T-cell (primary cell): ENCODE measurements at places on chromosomes 4 and X. TPM values are rescaled to one million over a fixed set of nuclear protein-coding genes. Genes with fewer than 3 reads are reported as not detected.

PARM1 gene
- 0.25 TPM for total RNA-seq

TKTL2 gene
- total RNA-seq, result not detected

MAGEB1 gene
- total RNA-seq, result not detected

PHOX2B gene
- not detected for total RNA-seq

GRCh38 chr4:109046471-109047201 is 255.8 kb downstream of the COL25A1 start:
- DNase-seq, result no peak

DNA sequence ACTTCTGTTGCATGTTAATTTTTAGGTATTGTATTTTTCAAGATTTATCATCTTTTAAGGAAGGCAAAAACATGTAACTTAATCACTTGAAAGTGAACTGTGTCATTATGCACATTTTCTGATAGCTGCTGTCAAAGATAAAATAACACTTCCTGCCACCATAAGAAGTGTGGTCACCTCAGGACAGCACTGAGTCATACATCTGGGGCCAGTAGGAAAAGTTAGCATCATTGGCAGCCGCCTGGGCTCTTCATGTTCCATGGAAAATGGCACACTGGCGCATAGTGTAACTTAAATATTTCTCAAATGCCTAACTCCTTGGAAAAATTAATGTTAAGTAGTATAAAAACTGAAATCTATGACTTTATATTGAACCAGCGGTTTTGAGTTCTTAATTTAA is 24.2 kb downstream of the CNKSR2 start:
- DNase-seq, result no peak

- DNase-seq, result no peak
Observed at GRCh38 chrX:40579900-40580536, 752 bp upstream of the ATP6AP2 start.

DNA sequence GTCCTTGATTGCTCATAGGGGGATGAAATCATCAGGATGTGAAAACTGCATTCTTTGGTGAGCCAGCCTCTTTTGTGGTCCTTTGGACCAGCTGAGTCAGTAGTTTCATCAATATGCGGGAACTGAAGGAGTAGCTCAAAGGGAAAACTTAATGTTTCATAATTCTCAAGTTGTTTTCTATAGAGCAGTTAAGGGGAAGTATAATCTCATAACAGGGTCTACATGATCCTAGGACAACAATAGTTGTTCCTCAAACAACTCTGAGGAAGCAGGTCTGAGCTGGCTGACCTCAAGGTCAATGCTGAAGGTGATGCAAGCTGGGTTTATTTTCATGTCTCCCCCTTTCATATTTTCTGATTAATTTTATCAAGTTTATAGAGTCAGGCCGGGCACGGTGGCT is 36.1 kb upstream of the IRF2 start:
- DNase-seq, result no peak

- DNase-seq, result no peak
Observed at GRCh38 chr4:106766519-106766918, 269.6 kb downstream of the DKK2 start.

- peak; percentile 19 for DNase-seq
Observed at GRCh38 chr4:38759113-38759789, 23.5 kb downstream of the TLR10 start.

DNA sequence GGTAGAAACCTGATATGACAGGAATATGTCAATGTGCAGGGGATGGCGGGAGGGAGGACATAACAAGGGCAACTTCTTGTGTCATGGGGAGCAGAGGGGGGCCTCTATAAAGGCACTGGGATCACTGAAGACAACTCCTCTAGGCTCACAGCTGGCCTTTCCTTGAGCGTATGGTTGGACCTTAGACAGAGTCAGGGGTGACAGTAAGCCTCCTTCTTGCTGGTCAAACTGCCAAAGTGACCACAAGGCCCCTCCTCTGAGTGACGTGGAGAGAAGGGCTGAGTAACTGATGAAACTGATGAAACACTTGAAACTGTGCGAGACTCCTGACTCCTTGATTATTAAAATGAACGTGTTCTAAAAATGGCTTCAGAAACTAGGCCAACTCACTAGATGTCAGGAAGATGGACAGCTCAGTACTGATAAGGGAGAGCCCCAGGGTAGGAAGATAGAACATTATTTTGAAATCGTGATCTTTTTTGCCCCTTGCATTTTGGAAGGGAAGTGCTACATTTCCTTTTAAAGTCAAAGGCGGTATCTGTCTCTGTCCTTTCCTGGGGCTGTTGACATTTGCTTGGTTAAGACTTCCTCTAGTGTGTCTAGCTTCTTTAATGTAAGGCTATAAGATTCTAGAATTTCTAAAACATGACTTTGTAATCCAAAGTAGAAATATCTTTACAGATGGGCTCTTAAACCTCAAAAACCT is 1.6 kb downstream of the RAB33A start:
- DNase-seq, result no peak
